ENCODE measurements at places on chromosomes 7 and 10.
A peak's percentile ranks its signal among the peaks of the same experiment; 100 is the strongest.

DNA sequence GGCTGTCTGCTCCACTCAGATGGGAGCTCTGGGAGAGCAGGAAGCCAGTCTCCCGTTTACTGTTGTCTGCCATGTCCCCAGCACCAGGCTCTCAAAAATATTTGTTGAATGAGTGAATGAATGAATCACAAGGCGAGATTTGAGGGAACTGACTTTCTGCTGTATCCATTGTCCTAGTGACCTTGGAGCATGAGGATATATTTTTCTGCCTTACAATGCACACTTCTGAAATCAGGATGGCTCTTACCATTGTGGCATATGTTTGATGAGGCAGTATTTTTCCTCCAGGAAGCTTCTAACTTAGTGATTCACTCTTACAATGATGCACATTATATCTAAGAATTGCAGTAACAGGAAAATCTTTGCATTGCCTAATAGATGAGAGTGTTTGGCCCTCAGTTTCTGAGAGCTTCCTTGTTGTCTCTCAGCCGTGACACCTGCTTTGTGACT is 136.4 kb downstream of the RPS24 start:
- H3K27me3 ChIP-seq: no peaks in the 10 kb centered on the region
- DNase-seq: no peak
- H3K27ac ChIP-seq: no peak overlapping the region
- H3K4me3 ChIP-seq: no peak overlapping the region
- no peaks in the 10 kb centered on the region for H3K4me1 ChIP-seq

DNA sequence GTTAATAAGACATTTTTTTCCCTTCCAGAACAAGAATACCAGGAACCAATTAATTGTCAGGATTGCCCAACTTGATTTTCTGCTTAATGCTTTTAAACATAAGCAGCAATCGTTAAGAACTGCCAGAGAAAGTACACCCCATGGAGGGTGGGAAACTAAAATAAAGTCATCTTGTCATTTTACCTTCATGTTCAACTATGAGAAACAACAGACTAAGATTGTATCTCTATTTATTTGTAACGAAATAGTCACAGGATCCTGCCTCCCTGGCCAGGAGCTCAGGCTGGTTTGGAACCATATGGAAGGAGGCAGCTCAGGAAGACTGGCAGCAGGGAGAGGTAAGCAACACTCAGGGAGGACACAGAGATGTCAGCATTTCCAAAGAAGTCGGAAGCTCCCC is 129.6 kb downstream of the TNS3 start:
- no peaks in the 10 kb centered on the region for H3K27me3 ChIP-seq
- DNase-seq: no peak
- H3K4me1 ChIP-seq: peaks cover 2% of the 10 kb centered on the region
- no peaks in the 10 kb centered on the region for H3K36me3 ChIP-seq

DNA sequence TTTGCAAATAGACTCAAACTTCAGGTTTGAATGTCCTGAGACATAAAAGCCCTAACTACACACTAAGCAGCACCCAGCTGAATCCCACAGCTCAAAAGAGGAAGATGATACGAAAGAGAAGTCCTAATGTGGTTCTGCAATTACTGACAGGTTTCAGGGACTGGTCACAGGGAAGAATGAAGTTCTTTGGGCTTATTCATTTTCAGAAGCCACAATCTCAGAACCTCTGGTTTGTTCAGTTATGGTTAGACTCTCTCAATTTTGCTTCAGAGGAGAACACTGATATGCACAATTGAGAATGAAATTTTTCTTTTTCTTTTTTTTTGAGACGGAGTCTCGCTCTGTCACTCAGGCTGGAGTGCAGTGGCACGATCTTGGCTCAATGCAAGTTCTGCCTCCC is 94.6 kb upstream of the FAM180A start:
- H3K4me1 ChIP-seq: peaks cover 10% of the 10 kb centered on the region
- H3K27me3 ChIP-seq: no peaks in the 10 kb centered on the region
- H3K4me3 ChIP-seq: no peak overlapping the region
- no peak for DNase-seq

- H3K4me1 ChIP-seq: peaks cover 14% of the 10 kb centered on the region
- H3K27me3 ChIP-seq: no peaks in the 10 kb centered on the region
- H3K27ac ChIP-seq: no peak overlapping the region
- H3K36me3 ChIP-seq: peaks cover under 1% of the 10 kb centered on the region
These were observed 70.4 kb downstream of the VTI1A start for GRCh38 chr10:112517451-112517862.

- no peak overlapping the region for H3K27ac ChIP-seq
- no peaks in the 10 kb centered on the region for H3K36me3 ChIP-seq
- peaks cover 2% of the 10 kb centered on the region for H3K27me3 ChIP-seq
- DNase-seq: no peak
These were observed 361.1 kb upstream of the SHH start for GRCh38 chr7:156173346-156173745.

DNA sequence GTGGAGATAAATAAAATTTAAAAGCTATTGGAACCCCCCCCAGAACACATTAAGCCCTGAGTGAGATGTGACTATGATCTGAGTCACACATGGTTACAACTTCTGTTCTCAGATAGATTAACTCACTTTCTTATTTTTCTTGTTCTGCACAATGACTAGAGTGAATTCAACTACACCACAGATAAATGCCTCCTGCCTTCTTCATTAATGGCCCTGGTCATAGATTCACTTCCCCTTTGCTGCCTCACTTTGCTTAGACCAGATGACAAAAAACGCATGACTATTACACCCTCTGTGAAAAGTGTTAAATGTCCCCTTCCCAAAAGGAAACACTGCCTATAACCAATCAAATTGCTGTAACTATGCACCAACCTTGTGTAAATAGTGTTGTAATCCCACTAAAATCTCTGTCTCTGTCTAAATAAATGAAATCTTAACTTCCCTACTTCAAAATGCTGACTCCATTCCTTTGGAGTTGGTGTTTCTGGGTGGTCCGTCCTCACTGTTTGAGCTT is 49.4 kb downstream of the AKR1D1 start:
- H3K4me1 ChIP-seq: no peaks in the 10 kb centered on the region
- no peak for DNase-seq
- no peak overlapping the region for H3K27ac ChIP-seq
- H3K4me3 ChIP-seq: no peak overlapping the region

DNA sequence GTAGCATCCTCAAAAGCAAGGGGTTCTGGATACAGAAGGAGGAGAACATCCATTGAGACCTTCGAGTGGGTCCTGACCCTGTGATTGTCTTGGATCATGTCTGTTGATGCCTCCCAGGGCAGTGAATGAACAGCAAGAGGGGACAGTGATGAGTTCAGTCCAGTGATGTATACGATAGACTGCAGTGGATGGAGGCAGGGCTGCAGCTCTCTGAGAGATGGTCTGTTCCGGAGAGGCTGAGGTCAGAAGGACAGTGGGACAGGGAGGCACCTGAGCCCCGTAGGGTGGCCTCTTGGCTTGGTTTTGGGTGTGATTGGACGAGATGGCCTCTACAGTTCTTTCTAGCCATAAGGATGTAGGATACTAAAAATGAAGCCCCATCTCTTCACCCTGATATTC is 280.4 kb downstream of the CAMK1D start:
- no peak for DNase-seq
- H3K27ac ChIP-seq: peak overlapping the region; percentile 72

DNA sequence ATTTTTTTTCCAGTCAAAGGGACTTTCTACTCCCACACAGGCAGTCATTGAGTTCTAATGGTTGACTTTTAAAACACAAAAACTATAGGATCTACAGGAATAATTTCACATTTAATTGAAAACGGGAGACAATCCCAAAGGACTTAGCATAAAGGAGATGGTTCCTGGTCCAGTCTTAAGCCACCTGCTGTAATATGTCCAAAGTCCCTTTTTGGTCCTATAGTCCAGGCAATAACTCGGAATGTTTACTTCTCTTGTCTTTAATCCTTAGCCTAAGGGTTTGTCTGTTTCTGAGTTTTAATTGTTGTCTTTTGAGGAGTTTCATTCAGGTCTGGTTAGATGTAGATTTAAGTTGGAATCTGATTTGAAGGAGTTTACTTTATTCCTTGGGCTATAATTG is 184.9 kb downstream of the BAMBI start:
- no peak overlapping the region for H3K27ac ChIP-seq
- H3K27me3 ChIP-seq: peaks cover 11% of the 10 kb centered on the region
- no peak overlapping the region for H3K4me3 ChIP-seq
- H3K4me1 ChIP-seq: no peaks in the 10 kb centered on the region

- no peak overlapping the region for H3K4me3 ChIP-seq
- no peaks in the 10 kb centered on the region for H3K36me3 ChIP-seq
- H3K4me1 ChIP-seq: no peaks in the 10 kb centered on the region
- no peak overlapping the region for H3K27ac ChIP-seq
- H3K27me3 ChIP-seq: peaks cover 45% of the 10 kb centered on the region
These were observed 49.3 kb downstream of the PNLIPRP2 start for GRCh38 chr10:116669832-116670644.

DNA sequence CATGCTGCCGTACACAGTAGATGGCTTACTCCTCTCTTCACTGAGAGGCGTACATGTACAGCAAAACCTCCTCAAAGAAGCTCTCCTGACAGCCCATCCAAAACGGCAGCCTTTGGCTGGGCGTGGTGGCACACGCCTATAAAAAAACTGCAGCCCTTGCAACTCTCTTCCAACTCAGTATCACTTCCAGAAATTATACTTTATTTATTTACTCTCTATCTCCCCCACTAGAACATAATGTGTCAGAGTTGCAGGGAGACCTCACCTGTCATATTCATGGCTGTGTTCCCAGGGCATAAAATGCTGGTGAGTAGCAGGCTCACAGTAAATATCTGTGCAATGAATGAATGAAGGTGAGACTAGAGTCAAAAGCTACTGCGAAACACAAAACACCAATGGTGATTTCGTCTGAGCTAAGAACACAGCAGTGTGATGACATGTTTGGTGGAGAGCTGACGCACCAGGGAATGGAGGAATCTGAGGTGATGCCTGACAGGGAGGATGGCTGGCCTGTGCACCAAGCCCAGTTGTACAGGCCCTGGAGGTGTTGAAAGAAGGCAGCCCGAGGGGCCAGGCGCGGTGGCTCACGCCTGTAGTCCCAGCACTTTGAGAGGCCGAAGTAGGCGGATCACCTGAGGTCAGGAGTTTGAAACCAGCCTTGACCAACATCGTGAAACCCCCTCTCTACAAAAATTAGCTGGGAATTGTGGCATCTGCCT is 55.3 kb downstream of the COBL start:
- peaks cover 3% of the 10 kb centered on the region for H3K27me3 ChIP-seq
- no peak overlapping the region for H3K27ac ChIP-seq
- H3K4me3 ChIP-seq: no peak overlapping the region
- H3K36me3 ChIP-seq: no peaks in the 10 kb centered on the region

GRCh38 chr7:143914938-143915652 is 13.1 kb upstream of the TCAF1 start:
- peaks cover 4% of the 10 kb centered on the region for H3K4me1 ChIP-seq
- H3K27me3 ChIP-seq: peaks cover 13% of the 10 kb centered on the region
- no peak overlapping the region for H3K27ac ChIP-seq
- H3K4me3 ChIP-seq: no peak overlapping the region
- DNase-seq: no peak

GRCh38 chr7:127751062-127751461 is 99.1 kb downstream of the SND1 start:
- H3K36me3 ChIP-seq: peaks cover 40% of the 10 kb centered on the region
- H3K4me1 ChIP-seq: peaks cover 49% of the 10 kb centered on the region
- H3K4me3 ChIP-seq: no peak overlapping the region
- H3K27ac ChIP-seq: no peak overlapping the region
- DNase-seq: no peak
- no peaks in the 10 kb centered on the region for H3K27me3 ChIP-seq

DNA sequence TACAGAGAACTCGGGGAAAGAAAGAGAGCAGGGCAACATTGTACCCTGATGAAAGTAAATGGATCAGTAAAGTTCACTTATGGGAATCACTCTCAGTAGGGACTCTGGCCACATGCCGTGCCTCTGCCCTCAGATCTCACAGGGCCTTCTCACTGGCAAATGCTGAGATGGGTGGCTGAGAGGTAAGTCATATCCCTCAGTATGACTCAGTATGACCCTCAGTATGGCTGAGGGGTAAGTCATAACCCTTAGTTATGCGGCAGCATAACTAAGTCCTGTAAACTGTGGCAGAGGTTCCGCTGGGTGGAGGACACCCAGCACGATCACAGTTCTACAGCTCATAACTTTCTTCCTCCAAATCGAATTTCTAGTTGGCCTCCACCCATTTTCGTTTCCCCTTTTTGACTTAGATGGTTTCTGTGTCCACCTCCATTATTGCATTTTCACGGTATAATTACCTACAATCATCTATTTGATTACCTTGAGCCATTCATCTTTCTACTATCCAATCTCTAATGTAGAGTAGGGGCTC is 26.5 kb upstream of the WNT16 start:
- peaks cover 9% of the 10 kb centered on the region for H3K4me1 ChIP-seq
- DNase-seq: no peak
- H3K27ac ChIP-seq: no peak overlapping the region
- no peaks in the 10 kb centered on the region for H3K36me3 ChIP-seq
- no peak overlapping the region for H3K4me3 ChIP-seq
- H3K27me3 ChIP-seq: peaks cover 17% of the 10 kb centered on the region

- no peak overlapping the region for H3K4me3 ChIP-seq
- H3K4me1 ChIP-seq: peaks cover under 1% of the 10 kb centered on the region
- H3K36me3 ChIP-seq: peaks cover 22% of the 10 kb centered on the region
- DNase-seq: no peak
These were observed 348.7 kb upstream of the LRGUK start for GRCh38 chr7:133778472-133778871.

GRCh38 chr7:8051373-8051772 is 82.8 kb downstream of the GLCCI1 start:
- H3K27me3 ChIP-seq: no peaks in the 10 kb centered on the region
- peaks cover 26% of the 10 kb centered on the region for H3K4me1 ChIP-seq
- DNase-seq: no peak
- H3K27ac ChIP-seq: no peak overlapping the region
- peaks cover 8% of the 10 kb centered on the region for H3K36me3 ChIP-seq

- H3K27me3 ChIP-seq: no peaks in the 10 kb centered on the region
- H3K4me1 ChIP-seq: peaks cover 43% of the 10 kb centered on the region
- H3K36me3 ChIP-seq: no peaks in the 10 kb centered on the region
- no peak overlapping the region for H3K4me3 ChIP-seq
- peak; percentile 57 for DNase-seq
- no peak overlapping the region for H3K27ac ChIP-seq
These were observed 14.5 kb upstream of the CPA1 start for GRCh38 chr7:130365511-130366441.

GRCh38 chr7:9091282-9091681 is 657.9 kb downstream of the NXPH1 start:
- H3K27me3 ChIP-seq: no peaks in the 10 kb centered on the region
- H3K4me3 ChIP-seq: no peak overlapping the region
- no peak for DNase-seq
- no peaks in the 10 kb centered on the region for H3K36me3 ChIP-seq

- no peaks in the 10 kb centered on the region for H3K27me3 ChIP-seq
- no peaks in the 10 kb centered on the region for H3K36me3 ChIP-seq
- no peak for DNase-seq
- H3K4me1 ChIP-seq: no peaks in the 10 kb centered on the region
- H3K4me3 ChIP-seq: no peak overlapping the region
- H3K27ac ChIP-seq: no peak overlapping the region
These were observed 75.4 kb upstream of the POM121L12 start for GRCh38 chr7:52959878-52960660.

- H3K36me3 ChIP-seq: no peaks in the 10 kb centered on the region
- peak; percentile 31 for DNase-seq
- H3K27me3 ChIP-seq: peaks cover 9% of the 10 kb centered on the region
- no peak overlapping the region for H3K27ac ChIP-seq
- no peaks in the 10 kb centered on the region for H3K4me1 ChIP-seq
These were observed 12.3 kb downstream of the DDC start for GRCh38 chr7:50552921-50553320.

GRCh38 chr7:1081931-1082401 is 5.9 kb upstream of the GPER1 start:
- H3K4me3 ChIP-seq: no peak overlapping the region
- H3K4me1 ChIP-seq: peaks cover 3% of the 10 kb centered on the region
- H3K36me3 ChIP-seq: no peaks in the 10 kb centered on the region
- no peak for DNase-seq
